NCI-H748 treated with DMSO at 0.1 percent for 48 hours (cell line): ENCODE measurements at places on chromosomes 5 and 9.

DNA sequence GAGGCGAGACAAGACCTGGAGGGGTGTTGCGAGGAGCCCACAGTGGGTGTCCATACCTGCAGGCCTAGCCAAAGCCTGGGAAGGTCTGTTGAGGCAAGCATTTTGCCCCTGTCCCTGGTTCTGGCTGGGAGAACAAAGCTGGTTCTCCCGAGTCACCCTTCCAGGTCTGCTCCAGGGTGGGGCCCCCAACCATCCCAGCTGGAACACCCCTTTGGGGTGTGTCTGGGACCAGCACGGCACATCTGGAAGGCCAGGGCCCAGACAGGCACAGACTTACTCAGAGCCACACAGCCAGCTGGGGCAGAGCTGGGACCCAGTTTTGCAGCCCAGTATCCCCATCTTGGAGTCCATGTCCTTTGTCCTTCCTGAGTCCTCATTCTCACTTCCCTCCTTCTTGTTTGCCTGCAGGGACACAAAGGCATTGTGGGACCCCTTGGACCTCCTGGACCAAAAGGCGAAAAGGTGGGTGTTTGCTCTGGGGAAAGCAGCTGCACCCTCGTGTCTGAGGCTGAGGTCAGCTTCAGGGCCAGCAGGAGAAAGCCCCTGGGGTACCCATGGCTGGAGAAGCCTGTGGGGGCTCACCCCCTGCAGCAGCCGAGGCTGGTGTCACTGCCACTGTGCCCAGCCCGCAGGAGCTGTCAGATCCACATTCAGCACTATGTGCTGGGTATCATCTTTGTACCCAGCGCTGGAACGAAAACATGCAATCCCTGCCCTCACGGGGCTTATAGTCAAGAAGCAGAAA is 38.4 kb upstream of the ORM1 start:
- DNase-seq = no peak

DNA sequence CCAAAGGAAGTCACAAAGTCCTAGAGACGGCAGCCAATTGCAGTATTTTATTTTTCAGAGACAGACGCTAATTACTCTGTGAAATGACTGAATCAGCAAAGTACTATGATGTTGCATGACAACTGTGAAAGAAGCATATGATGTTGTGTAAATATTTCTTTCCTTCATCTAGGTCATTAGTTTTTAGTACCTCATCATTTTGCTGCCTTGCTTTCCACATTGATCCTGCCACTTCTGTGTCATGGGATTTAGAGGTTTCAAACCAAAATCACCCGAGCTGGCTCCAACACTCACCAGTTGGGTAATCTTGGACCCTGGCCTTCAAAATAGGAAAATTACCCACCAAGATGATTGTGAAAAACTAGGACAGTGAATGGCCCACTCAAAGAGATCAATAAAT is 585.2 kb downstream of the ACTL7B start:
- DNase-seq = peak; percentile 21

DNA sequence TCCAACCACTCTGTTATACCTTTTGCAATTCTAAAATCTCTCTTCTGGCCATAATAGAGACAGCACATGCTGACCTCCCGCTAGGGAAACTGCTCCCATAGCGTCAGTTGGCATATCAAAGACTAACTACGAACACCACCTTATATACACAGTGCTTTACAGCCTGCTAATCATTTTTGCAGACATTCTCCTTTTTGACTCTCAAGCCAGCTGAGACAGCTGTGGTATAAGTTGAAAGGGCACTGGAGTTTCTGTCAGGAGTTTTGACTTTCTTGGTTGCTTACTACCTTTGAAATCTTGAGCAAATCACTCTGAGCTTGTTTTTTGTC is 160.2 kb upstream of the TBCA start:
- no peak for DNase-seq

GRCh38 chr9:89879701-89880100 is 274.9 kb downstream of the GADD45G start:
- DNase-seq = no peak

- no peak for DNase-seq
Observed at GRCh38 chr5:116885825-116886224, 311.2 kb upstream of the SEMA6A start.

- no peak for DNase-seq
Observed at GRCh38 chr5:65738305-65738704, 16.3 kb downstream of the NLN start.

- DNase-seq = peak; percentile 98
Observed at GRCh38 chr5:30040488-30041118, 1152.9 kb upstream of the CDH6 start.

DNA sequence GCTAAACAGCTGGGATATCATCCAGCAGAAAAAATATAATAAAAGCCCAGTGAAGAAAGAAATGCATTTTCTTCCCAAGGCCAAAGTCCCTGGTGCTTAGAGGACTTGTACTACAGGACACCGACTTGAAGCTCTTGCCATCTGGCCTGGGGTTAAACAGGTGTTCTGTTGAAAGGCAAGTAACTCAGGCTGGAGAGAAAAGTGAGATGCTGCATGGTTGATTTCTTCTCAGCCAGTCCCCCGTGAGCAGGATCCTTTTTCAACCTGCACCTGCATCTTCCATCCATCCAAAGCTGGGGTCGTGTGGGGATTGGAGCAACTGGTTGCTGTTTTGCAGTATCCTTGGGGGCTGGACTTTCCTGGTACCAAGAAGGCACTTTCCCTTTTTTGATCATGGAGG is 146.1 kb upstream of the RPS23 start:
- no peak for DNase-seq

- no peak for DNase-seq
Observed at GRCh38 chr5:143610946-143611345, 201.0 kb upstream of the HMHB1 start.

DNA sequence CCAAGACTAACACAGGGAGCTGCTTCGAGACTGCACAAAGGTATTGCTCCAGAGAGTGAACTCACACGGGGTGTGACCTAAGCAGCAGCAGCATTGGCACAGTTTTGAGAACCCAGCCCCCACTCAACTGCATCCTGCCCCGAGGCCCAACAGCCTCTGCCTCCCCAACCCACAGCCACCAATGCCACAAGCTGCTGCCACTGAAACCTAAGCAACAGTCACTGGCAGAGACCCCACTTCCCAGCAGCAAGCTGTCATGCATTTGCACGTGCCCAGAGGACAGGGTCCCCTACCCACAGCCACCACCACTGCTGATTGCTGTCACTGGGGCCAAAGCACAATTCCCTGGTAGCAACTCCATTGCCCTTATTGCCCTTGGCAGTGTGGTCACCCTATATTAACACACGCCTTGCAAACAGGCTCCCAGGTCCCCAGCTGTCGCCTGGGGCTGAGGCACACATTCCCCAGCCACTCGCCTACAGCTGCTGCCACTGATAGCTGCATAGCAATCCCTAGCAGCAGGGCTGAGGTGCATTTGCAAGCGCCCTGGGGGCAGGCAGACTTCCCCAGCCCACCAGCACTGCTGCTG is 141.0 kb downstream of the AGTPBP1 start:
- DNase-seq = no peak

DNA sequence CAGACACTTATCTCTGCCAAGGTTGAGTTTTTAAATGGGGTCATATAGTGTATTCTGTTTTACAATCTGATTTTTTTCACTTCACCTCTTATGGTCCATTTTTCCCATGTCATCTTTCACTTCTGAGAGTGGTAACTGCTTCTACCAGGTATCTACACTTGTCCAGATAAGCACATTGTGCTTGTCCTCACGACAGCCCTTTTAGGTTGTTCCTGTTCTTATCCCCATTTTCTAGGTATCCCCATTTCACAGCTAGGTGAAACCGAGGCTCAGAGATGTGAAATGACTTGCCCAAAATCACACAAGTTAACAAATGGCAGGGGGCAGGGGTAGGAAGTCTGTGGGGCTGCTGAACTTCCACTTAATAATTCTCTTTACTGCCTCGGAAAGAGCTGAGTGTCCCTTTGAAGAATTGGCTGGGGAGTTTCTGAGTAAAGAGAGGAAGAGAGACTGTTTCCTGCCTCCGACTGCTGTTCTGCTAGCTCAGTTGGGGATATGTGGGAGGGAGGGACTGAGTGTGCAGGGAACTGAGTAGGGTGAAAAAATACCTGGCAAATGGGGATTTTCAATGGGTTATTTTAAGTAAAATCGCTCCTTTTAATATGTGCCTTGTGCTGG is 255.4 kb downstream of the GRIA1 start:
- no peak for DNase-seq

GRCh38 chr5:151183456-151184245 is 26.1 kb upstream of the ANXA6 start:
- no peak for DNase-seq
